ENCODE measurements at places on chromosomes 3 and 15.
A peak's percentile ranks its signal among the peaks of the same experiment; 100 is the strongest.

- DNase-seq: no peak
Measured at GRCh38 chr15:61527836-61528580, 298.9 kb upstream of the RORA start.

DNA sequence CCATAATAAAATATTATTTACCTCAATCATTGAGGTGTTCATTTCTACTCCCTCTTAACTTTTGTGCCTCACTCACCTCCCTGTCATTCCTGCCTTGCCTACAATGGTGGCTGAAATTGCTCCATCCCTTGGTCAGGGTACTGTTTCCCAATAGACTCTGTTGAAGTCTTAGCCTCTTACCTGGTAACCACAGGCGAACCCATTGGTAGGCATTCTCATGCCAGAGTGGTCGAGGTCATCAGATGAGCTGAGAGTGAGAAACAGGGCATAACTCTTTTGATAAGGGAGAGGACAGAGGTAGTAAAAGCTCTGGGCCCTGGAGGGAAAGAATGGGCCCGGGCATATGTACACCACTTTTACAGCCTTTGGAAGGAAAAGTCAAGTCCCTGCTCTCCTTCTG lies 265.6 kb downstream of the ARRDC4 start:
- no peak for DNase-seq

- DNase-seq: no peak
Measured at GRCh38 chr3:189157232-189158007, 14.4 kb upstream of the TPRG1 start.

- no peak for DNase-seq
Measured at GRCh38 chr3:8741581-8742261, 8.1 kb downstream of the CAV3 start.

DNA sequence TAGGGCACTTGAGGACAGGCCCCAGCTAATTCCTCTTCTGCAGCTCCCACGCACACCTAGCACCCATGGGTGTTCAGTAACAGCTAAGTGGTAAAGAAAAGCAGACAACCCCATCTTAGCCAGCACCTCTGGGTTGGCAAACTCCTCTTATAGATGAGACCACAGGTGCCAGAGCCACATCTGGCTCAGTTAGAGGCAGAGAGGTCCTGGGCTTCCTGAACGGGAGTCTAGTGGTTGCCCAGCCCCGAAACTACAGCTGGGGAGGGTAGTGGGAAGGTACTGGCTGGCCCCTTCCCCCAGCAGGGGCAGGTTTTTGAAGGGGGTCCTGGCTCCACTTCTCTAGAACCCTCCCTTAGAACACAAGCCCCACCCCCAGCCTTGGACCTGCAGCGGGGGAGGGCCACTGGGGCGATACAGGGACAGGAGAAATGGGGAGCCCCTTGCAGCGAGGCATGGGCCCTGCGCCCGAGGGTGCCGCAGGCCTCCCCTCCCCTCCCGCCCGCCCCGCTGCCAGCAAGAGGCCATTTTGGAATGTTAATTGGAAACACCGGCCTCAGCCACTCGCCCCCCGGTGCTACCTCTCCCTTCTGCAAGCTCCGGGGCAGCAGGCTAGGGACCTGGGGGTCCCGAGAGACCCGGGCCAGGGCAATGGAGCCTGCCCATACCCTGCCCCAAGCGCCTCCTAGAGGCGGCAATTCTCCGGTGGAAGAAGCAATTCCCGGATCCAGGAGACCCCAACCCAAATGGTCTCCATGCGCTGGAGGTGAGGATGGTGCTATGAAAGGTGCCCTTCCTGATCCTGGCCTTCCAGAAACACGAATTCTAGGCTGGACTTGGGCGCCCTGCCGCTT lies 1.5 kb downstream of the DUSP7 start:
- DNase-seq: peak; percentile 25

GRCh38 chr3:196181127-196181546 lies 30.1 kb downstream of the ZDHHC19 start:
- no peak for DNase-seq

DNA sequence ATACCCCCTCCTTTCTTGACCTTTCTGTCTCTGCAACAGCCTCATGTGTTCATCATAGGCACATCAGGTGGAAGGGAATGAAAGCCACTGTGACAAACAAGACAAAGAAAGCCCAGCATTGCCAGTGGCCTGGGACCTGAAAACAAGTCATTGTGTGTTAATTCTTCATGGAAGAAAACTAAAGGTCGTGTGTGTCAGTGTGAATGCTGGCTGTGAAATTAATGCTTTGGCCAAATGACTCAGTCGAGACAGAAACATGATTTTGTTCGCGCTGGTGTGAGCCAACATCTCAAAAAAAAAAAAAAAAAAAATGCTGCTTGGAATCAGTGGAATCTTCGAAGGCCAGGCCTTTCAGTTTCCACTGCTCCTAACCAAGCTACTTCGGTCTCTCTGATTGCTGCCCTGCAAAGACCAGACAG lies 386.5 kb upstream of the PROK2 start:
- no peak for DNase-seq

GRCh38 chr3:56025326-56025725 lies 442.9 kb downstream of the ERC2 start:
- no peak for DNase-seq

DNA sequence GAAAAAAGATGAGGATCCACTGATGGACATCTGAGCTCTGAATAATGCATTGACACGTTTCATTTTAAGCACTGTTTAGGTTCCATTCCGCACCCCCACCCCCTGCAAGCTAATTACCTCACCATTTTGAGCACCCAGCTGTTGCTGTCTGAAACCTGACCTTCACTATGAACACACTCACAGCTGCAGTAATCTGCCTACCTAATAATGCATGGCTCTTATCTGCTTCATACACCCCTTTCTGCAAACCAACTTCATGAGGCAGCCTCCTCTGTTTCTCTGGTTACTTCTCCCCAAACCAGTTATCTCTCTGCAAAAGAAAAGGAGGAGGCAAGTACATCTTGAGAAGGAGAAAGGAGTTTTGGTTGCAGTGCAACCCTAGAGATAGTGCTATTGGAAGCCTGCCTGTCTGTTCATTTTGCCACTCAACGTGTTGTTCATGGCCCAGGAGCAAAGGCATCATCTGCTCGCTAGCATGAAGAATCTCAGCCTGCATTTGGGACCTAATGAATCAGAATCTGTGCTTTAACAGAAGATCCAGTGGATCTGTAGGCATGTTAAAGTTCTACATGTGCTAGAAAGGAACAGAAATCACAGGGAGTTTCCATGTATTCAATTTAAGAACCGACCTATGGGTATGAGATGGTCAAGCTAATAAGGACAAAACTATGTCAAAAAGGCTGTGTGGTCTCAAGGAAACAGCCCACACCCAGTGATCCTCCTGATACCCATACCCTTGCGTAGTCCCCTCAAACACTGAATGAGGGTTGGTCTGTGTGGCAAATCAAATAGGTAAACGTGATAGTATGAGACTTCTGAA lies 87.2 kb downstream of the MB21D2 start:
- no peak for DNase-seq

DNA sequence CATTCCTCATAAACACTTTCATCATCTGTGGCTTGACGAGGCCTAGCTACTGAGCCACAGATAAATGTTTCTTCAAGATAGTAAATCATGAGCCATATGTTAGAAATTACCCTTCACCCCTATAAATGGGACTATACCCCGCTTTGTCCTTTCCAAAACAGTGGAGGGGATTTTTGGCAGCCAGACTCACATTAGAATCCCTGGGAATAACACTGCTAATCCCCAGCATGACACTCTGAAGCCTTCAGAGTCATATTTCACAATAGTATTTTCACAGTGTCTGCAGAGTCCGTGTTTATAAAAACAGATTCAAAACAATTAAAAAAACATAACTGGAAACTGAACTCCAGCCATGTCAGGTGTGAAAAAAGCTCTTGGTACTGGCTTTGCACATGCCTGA lies 271.6 kb downstream of the ERC2 start:
- DNase-seq: no peak

GRCh38 chr3:111769992-111770352 lies 89.1 kb upstream of the PHLDB2 start:
- DNase-seq: no peak

DNA sequence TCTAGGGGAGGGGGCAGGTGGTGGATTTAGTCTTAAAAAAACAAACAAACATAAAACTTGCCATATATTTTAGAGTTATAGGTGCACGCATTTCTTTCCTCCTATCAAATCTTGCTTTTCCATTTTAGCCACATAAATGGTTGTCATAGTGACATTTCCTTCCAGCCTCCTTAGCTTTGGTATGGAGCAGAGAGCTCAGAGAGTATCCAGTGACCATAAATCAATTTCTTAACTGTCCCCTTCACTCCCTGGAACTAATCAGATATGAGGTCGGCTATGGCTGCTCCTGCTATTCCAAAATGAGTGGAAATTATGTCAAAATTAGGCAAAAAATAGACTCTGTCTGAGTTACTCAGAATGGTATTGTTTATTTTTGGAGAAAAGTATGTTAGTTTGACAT lies 164.5 kb downstream of the EBLN2 start:
- DNase-seq: no peak

DNA sequence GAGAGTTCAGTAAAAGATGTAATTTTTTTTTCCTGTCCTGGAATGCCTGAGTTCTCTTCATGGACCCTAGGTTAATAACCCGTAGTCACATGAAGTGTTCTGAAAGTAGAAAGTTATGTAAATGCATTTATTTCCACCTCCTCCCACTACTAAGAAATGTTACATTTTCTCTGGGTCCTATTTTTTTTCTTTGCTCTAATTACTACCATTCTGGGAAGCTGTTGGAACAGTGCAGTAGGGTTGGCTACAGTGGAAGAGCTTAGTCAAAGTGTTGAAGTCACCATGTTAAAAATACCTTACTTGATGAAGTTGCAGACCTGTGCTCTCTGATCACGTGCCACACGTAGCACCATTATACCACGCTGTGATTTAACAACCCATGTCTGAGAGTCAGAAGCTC lies 153.8 kb upstream of the TSC22D2 start:
- no peak for DNase-seq

GRCh38 chr3:52006017-52006819 lies 10.5 kb upstream of the RPL29 start:
- DNase-seq: no peak

DNA sequence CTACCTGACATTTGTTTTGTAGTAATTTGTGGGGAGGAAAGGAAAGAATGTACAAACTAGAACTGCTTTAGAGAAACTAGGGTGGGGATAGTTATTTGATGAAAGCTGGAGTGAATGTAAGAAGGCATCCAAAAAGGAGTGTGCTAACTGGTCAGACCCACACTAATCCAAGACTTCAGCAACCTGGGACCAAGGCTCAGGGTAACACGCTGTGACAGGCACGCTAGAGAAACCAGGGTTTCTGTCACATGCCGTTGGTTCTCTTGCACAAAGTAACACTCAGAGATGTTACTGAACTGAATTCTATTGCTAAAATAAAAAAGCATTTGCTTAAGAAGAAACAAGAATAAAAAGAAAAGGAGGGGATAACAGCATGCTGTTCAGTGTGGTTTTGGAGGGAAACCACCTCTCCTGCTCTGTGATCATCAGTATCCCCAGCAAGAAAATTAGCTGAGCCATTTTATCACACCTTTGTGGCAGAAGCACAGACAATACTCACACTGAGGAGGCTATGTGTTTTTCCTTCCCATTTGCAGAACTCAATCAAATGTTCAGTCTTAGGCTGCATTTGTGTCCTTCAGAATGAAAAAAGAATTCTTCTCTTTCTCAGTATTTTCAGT lies 2.8 kb upstream of the CCDC80 start:
- DNase-seq: peak; percentile 12

GRCh38 chr3:104549099-104549714 lies 817.5 kb upstream of the ALCAM start:
- DNase-seq: no peak

DNA sequence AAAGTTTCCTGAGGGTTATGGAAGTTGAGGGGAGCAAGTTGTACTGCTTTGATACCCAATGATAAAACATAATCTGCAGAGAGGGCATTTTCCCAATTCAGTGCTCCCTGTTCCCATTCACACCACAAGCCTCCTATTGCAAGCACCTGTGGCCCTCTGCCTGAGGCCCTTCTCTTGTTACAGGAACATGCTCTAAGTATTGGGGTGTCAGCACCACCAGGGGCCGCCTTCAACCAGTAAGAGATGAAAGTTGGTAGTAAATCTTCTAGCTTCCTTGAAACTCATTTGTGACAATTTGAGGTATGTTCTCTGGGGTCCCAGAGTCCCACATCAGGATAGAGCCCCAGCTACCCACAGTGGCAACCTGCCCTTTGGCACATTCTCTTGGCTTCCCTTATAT lies 265.4 kb upstream of the ARHGEF26 start:
- DNase-seq: no peak

- no peak for DNase-seq
Measured at GRCh38 chr15:65305150-65305758, 777 bp downstream of the RNU5B-1 start.

- no peak for DNase-seq
Measured at GRCh38 chr15:42034628-42035434, 14.0 kb upstream of the PLA2G4E start.

DNA sequence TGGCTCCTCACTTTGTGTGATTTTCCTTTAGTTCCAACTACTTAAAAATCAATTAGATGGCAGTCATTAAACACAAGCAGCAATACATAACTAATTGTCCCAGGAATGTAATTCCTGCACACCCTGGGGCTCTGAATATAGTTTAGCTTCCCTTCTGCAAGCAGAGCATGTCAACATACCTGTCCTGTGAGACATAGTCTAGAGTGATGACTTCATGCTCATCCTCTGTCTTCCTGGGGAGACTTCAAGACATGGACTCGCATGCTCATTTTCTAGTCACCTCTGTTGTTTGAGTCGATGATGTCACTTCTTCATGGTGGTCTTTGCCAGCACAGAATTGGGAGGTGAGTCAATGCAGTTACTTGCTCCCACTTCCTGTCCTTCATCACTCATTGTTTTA lies 15.7 kb downstream of the C3orf52 start:
- DNase-seq: no peak

DNA sequence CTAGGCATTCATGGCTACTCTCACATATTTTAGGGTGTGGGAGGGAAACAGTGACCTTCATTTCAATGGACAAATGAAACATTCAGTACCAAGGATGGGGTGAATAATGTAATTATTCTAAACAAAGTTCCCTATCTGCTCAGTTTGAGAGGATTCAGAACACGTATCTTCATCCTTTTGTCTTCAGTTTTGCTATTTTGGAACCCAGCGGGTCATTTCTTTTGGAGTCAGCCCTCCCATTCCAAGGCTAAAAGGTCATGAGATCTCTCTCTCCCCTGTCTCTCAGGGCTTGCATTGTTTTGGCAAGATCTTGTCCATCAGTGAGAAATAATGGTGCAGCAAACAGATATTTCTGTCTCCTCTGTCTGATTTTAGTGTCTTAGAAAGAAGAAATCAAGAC lies 16.3 kb upstream of the GATM start:
- no peak for DNase-seq

DNA sequence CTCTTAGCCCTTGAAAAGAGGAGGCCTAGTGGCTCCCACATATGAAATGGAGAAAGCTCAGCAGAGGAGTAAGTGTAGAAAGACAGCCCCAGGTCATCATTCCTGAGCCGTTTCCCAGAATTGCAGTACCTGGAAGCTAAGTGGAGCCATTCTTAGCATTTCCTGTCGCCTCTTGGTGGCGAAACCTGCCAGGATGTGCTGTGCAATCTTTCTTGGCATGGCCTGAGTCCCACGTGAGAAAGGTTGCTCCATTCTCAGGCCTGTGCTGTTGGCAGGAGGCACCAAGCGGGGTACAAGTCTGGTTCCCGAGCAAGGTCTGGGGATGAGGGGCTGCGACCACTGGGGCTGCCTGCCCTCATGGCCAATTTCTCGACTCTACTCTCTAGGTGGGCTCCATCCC lies 207.2 kb upstream of the TPM1 start:
- no peak for DNase-seq

GRCh38 chr3:175951047-175951694 lies 1092.0 kb downstream of the NAALADL2 start:
- no peak for DNase-seq

- DNase-seq: no peak
Measured at GRCh38 chr3:99837715-99838114, 20.1 kb downstream of the CMSS1 start.

- DNase-seq: no peak
Measured at GRCh38 chr3:129077222-129077621, 16.6 kb downstream of the GP9 start.

All from CD4-positive, alpha-beta T cell treated with Interleukin-21 for 1 hour (primary cell).